ENCODE measurements at places on chromosomes 16 and 17.

- DNase-seq: peak; percentile 45
Observed at GRCh38 chr16:85010931-85011845, at the start of gene ZDHHC7. TSS of gene ZDHHC7 (minus strand) at chr16:85011535. CDS start at chr16:84990618, 20,917 bp downstream.

GRCh38 chr16:57970970-57971369 lies at the start of gene CNGB1:
TSS of gene CNGB1 (minus strand) at chr16:57971128. CDS start at chr16:57967286, 3,842 bp downstream.
- no peak for DNase-seq

DNA sequence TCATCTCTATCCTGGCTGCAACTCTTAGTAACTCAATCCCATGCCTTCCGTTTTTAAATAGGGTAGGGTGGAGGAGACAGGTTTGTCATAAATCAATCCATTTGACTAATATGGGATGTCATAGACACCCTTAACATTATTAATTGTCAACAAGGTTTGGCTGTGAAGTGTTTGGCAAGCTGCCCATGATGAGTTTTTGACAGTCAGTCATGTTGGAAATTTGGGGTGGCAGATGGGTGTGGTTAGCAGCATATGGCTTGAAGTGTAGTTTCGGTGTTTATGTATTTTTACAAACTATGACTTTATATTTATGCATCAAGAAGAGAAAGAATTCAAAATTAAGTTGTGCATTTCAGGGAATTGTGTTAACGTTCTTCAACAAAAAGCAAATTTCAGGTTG lies 221.8 kb upstream of the CDH5 start:
- no peak for DNase-seq

GRCh38 chr16:77910021-77910420 lies 112.3 kb upstream of the CLEC3A start:
- no peak for DNase-seq

- no peak for DNase-seq
Observed at GRCh38 chr16:2198283-2198682, 1.9 kb upstream of the CASKIN1 start.

DNA sequence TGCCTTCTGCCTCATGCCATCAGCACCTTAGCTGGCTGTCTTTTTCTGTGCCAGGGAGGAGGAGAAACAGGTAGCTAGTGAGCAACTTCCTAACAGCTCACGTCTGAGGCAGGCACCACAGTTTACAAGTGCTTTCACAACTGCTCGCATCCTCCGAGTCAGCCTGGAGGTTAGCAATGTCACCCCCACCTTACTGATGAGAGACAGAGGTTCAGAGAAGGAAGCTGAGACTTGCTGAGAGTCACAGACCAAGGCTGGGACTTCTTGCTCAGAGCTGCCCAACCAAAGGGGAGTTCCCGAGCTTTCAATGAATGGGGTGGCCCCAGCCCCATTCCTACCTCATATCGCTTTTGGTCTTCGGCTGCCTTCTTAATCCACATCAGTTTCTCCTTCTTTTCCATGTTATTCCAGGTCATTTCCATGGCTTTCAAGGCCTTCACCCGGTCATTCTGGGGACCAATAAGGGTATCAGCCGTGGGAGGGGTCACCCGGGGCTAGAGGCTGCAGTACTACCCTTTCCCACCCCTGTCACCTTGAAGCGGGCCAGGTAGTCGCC lies 9.6 kb downstream of the UBTF start:
- no peak for DNase-seq

- no peak for DNase-seq
Observed at GRCh38 chr17:56913353-56913866, 439 bp downstream of the TRIM25 start.

- no peak for DNase-seq
Observed at GRCh38 chr17:78493450-78493849, 83.7 kb downstream of the DNAH17 start.

GRCh38 chr17:32806646-32807045 lies 70.3 kb downstream of the MYO1D start:
- DNase-seq: no peak

- no peak for DNase-seq
Observed at GRCh38 chr17:21361020-21361809, 14.9 kb upstream of the KCNJ12 start.

- no peak for DNase-seq
Observed at GRCh38 chr16:1950047-1950446, 4.4 kb downstream of the RPL3L start.

GRCh38 chr17:10824874-10825273 lies 13.0 kb downstream of the PIRT start:
- DNase-seq: no peak

DNA sequence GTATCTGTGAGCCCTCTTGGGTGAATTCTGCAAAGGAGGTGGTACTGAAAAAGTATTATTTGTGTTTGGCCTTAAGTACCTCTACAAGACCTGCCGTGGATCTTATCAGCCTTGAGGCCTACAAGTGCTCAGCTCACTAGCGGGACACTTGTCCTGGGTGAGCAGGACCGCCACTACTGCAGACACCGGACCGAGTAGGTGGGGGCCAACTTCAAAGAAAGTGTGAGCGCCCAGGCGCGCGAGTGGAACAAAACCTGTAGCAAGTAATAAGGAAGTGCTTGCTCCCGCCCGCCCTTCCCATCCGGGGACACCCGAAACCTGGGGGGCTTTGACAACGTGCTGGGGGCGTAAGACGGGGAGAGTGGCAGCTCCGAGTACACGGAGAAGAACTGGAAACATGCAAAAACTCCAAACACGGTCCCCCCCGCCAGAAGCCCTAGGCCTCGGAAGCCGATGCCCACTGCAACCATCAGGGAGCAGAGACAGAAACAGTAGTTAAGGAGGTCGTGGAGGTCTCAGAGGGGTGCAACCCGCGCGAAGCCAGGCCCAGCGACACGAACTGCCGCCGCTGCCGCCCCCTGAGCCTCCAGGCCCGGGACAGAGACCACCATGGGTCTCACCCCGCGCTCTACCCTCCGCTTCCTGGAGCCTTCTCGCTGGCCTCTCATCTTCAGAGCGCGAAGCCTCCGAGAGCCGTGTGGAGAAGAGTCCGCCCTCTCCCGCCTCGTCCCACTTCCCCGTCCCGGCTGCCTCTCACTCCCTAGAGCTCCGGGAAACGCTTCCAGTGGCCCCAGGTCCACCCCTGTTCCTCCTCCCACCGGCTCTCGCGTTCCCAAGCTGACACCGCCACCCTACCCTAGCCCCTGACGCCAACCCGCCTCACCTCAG lies 537 bp downstream of the CNOT1 start:
- peak; percentile 8 for DNase-seq

DNA sequence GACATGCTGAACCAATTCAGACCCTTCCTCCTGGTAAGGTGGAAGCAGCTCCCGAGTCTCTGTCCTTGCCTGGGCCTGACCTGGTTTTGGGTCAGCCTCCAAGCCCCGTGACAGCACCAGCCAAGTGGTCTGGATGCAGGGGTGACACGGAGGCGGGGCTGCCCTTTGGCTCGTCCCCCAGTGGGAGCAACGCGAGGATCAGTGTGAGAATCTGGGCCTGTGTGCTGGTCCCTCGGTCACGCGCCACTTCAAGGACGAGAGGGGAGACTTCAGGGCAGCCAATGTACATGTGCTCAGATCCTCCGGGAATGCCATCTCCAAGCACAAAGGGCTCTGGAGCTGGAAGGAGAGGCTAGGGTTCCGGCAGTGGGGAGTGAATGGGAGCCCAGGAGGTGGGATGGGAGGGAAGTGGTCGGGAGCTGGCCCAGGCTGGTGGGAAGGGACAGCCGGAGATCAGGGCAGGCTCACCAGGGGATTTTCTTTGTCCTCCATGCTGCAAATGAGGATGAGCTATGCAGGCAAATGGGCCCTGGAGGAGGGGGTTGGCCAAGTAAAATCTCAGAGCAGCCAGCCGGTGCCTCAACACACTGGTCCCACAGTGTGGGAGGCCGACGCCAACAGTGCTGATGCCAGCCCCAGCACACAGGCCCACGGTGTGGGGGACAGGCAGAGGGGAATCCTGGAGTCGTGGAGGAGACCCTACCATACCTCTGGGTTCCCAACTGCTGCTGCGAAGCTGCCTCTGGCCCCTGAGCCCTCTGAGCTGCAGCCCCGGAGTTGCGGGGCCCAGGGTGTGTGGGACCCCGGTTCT lies 4.2 kb upstream of the NDRG4 start:
- DNase-seq: no peak

DNA sequence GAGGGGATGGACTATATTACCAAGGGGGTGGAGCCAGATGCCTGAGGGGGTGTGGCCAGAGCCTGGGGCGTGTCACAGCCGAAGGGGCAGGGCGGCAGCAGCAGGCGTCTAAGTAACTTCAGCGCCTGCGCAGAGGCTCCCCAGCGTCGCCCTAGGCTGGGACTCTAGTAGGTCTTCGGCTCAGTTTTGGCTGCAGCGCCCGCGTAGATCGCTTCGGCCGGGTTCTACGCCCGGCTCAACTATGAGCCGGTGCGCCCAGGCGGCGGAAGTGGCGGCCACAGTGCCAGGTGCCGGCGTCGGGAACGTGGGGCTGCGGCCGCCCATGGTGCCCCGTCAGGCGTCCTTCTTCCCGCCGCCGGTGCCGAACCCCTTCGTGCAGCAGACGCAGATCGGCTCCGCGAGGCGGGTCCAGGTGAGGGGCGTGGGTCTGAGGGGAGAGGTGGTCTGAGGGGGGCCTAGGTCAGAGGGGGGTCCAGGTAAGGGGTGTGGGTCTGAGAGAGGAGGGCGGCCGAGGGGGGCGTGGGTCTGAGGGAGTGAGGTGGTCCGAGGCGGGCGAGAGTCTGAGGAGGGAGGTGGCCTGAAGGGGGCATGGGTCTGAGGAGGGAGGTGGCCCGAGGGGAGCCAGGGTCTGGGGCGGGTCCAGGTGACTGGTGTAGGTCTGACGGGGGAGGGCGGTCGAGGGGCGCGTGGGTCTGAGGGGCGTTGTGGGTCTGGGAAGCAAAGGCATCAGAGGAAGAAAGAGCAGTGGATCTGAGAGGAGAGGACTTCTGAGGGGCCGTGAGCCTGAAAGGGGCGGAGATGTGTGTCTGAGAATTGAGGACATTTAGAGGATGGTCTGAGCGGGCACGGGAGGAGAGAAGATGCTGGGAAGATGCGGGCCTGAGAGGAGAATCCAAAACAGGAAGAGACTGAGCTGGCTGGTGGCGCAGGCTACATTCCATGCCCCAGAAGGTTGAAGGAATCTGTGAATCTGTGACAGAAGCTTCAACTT lies at the start of gene LPCAT2:
LPCAT2 (plus strand) TSS at position 132 of the 991 bp plus-strand sequence; CDS start at position 242, 110 bp downstream.
- DNase-seq: peak; percentile 67

DNA sequence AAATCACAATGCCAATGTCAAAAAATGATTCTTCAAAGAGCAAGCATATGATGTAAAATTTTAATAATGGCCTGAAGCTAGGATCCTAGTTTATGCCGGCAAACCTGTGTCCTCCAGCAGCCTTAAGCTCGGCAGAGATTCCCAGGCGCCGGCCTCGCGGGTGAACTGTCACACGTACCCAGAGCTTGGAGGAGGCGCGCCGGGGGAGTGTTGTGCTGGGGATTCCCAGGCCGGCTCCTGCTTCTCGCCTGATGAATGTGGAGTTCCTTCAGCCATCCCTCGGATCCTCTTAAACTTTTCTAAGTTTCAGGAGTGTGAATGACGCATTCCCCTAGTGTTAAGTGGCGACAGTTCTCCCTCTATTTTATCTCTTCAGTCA lies 19.1 kb upstream of the NTN1 start:
- no peak for DNase-seq

- DNase-seq: no peak
Observed at GRCh38 chr17:62064791-62065563, at the start of gene MED13. TSS of gene MED13 (minus strand) at chr17:62065278. CDS start at chr17:62065205, 73 bp downstream.

GRCh38 chr16:85152414-85153030 lies 40.2 kb upstream of the CIBAR2 start:
- DNase-seq: no peak

- DNase-seq: no peak
Observed at GRCh38 chr16:81885976-81886586, 107.0 kb downstream of the PLCG2 start.

- no peak for DNase-seq
Observed at GRCh38 chr17:67198131-67198530, 46.9 kb downstream of the HELZ start.

DNA sequence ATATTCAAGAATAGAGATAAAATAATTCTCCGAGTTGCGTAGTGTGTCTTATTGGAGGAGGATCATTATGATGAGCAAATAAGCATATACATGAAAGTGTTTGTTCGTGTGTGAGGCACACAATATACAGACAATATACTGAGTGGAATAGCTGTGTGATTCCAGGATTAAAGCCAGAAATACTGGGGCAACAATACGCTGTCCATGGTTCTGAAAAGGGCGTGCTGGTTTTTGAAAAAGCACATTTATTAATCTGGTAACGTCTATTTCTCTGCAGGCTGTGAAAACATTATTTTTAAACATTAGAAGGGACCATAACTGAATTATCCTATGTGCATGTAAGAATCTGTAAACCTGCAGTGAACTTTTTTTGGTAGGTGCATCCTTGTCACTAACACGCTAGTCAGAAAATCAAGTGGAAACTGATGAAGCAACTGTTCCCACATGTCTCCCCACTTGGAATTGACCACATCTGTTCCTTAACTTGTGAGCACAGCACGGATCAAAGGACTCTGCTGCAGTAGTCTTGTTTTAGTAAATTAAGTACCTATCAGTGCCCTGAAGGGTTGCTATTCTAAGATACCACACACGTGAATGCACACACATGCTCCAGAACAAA lies 346.0 kb downstream of the GRIN2A start:
- no peak for DNase-seq

GRCh38 chr17:34398990-34399389 lies 36.0 kb upstream of the CCL1 start:
- no peak for DNase-seq

DNA sequence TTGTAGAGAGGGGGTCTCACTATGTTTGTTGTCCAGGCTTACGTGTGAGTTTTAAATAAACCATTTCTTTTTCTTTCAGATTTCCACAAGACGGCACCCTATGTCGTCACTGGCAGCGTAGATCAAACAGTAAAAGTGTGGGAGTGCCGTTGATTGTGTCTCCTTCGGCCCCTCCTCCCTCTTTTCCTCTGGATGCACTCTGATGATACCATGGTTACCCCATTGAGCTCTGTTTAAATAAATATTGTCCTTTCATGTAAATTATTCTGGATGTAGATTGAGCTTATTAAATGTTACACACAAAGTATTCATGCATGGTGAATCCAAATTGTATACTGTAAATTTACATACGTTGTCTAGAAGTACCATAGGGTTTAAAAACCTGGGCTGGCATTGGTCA lies 29.9 kb downstream of the CLUH start:
- DNase-seq: no peak
